ENCODE measurements at places on chromosomes 1 and 21. TPM values are rescaled to one million over a fixed set of nuclear protein-coding genes. Genes with fewer than 3 reads are reported as not detected.

The CELA3B gene
- not detected for total RNA-seq

- no peak for DNase-seq
Measured at GRCh38 chr1:31510853-31511789, 65.2 kb upstream of the TINAGL1 start.

DNA sequence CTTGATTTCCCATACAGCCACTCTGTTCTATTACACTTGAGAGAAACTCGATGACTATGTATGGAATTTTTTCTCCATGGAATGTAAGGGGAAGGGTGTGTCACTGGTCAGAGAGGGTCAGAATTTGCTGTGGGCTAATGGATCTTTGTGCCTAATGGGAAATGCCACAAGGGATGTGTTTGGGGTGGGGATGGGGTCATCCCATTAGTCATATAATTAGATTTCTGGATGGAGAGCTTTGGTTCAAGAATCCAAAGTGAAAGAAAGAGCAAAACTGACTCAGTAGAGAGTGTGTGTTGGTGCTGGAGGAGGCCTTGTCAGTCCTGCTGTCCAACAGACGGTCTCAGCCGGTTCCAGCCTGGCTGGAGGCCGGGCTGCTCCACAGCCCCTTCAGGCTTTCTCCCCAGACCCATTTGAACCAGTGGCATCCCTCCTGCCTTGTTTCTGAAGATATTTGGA lies 86.4 kb downstream of the LAMC2 start:
- peak; percentile 77 for DNase-seq

The HLX gene
- 1.4 TPM for total RNA-seq

- no peak for DNase-seq
Measured at GRCh38 chr1:23699280-23700179, 7.9 kb downstream of the RPL11 start.

DNA sequence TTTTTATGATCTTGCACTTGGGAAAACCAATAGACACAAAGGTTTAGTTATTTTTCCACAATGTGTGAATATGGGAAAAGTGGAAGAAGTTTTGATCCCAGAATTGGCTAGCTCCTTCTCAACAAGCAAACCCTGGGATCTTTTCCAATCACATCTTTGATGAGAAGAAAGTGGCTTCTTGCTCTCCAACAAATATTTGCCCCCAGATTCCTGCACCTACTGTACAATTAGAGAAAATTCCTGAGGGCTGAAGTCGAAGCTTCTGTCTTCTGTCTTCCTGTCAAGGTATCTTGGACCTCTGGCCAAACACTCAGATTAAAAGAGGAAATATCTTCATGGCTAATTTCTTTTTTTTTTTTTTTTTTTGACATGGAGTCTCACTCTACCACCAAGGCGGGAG lies 113.1 kb upstream of the SLC45A1 start:
- DNase-seq: no peak

DNA sequence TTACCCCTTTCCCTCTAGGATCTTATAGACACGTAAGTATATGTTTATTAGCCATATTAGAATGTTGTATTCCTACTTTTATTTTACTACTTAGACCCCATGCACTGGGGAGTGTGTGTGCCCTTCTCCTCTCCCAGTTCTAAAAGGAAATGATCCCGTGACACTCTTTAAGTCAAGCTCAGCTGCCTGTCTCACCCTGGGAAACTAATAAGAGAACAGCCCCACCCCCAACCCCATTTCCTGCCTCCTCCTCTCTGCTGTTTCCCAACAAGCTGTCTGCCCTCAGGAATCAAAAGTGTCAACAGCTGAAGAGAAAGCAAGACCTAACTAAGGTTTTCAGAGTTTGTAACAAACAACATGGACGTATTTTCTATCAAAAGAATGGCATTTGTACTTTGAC lies 92.6 kb upstream of the VAV3 start:
- peak; percentile 65 for DNase-seq
